ENCODE measurements at places on chromosomes 16 and 17.

DNA sequence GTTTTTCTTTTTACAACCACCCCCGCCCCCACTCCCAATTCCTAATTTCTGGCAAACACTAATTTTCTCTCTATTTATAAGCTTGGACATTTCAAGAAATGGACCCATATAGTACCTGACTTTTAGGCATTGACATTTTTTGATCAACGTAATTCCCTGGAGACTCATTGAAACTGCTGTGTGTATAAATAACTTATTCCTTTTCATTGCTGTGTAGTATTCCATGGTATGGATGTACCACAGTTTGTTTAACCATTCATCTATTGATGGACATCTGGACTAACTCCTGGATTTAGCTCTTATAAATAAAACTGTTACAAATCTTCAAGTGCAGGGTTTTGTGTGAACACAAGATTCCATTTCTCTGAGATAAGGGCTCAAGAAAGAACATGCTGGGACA lies 47.1 kb upstream of the RBFOX1 start:
- DNase-seq = no peak

DNA sequence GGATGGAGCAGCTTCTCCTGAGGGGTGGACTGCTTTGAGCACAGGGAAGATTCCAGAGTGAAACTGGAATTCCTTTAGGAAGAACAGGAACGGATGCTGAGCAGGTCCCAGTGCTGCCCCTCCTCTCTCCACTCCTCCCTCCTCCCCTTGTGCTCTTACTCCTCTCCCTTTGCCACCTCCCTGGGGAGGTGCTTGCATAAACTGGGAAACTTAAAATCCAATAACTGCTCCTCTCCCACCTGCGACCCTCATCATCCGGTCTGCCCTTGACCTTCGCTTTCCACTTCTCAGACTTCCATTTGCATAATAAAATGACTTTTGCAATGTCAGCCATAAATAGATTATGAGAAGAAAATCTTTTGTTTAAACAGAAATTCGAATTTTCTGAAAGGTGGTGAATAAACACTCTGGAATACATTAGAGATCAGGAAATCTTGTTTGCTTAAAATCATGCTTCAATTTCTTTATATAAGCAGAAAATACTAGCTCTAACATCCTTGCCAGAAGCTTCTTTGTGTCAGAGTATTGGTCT lies 23.7 kb downstream of the HSBP1 start:
- DNase-seq = no peak

- no peak for DNase-seq
These were observed 106.5 kb downstream of the ABCC6 start for GRCh38 chr16:16116841-16117240.

DNA sequence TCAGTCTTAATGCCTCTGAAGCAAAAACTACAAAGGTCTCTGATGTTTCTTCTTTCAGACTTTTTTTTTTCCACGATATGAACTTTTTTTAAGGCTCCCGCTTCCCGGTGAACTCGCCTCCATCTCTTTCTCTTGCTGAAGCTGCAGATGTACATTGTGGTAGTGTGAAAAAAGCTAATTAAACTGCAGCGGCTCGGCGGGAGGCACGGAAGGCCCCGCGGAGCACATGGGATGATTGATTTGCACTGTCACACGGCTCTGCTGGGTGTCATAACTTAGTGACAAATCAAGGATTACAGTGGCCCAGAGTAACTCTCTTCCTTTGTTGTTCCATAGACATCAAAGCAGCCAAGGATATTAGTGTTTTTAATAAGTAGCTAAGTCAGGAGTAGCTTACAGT lies 196.3 kb downstream of the AXIN2 start:
- DNase-seq = no peak

GRCh38 chr17:37488607-37489196 lies 989 bp upstream of the DUSP14 start:
- DNase-seq = peak; percentile 60

DNA sequence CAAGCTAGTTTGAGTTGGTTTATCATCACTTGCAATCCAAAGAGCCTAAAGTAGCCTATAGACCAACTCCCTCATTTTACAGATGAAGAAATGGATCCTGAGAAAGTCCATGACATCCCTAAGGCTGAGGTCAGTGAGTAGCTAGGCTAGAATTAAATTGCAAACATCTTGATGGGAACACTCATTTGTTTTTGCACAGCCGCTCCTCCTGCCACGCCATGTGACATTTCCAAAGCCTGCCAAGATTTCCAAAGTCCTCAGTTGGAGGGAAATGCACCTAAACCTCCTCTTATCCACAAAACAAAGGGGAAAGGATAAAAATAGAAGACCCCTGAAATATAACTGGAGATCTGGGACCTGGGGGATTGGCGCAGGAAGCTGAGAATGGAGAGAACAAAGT lies 15.0 kb downstream of the TMEM92 start:
- DNase-seq = no peak

DNA sequence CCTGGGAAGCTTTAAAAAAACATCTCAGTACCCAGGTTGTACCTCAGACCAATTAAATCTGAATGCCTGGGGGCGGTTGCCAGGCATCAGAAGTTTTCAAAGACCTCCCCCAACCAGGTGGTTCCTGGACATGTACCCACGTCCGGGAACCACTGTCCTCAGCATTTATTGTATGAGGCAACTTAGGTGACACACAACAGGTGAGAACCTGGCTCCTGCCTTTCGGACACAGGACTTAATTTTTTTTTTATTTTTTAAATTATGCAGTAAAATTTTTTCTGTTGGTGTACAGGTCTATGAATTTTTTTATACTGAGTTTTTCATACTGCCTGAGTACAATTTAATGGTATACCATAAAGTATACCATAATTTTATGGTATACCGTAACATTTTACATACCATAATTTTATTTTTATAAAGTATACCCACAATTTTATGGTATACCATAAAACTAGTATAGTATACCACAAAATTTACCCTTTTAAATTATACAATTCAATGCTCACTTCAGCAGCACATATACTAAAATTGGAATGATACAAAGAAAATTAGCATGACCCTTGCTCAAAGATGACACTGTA lies 38.7 kb upstream of the DHX8 start:
- DNase-seq = no peak

GRCh38 chr16:12148120-12148519 lies 171.6 kb downstream of the SNX29 start:
- DNase-seq = no peak

DNA sequence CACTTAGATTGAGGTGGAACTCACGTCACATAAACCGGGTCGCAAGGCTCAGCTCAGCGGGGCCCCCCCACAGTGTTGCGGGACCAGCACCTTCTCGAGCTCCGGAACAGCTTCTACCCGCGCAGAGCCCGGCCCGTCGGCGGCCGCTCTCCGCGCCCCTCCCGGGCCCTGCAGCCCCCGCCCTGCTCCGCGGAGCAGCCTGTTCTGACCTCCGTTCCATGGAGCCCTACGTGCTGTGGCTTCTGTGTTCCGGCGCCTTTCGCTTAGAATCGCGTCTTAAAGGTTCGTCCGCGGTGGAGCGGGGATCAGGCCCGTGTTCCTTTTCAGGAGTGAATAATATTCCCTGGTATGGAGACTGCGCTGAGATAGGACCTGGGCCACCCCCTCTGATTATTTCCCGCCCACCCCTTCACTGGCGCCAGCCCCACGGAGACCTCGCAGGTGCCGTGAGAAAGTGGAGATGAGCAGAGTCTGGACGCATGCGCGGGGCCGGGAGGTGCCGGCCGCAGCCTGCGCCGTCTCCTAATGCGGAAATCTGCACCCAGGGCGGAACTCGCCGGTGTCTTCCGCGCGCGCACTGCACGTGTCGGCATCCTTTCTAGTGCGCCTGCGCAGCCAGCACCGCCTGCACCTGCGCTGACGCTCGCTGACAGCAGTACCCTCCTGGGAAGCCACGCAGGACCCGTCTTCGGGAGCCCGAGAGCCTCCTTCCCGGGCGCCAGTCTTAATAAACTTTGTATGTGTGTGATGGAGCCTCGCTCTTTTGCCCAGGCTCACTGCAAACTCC lies 30.9 kb downstream of the ZNF778 start:
- DNase-seq = no peak

GRCh38 chr17:28509789-28510188 lies 3.6 kb downstream of the FOXN1 start:
- peak; percentile 27 for DNase-seq

DNA sequence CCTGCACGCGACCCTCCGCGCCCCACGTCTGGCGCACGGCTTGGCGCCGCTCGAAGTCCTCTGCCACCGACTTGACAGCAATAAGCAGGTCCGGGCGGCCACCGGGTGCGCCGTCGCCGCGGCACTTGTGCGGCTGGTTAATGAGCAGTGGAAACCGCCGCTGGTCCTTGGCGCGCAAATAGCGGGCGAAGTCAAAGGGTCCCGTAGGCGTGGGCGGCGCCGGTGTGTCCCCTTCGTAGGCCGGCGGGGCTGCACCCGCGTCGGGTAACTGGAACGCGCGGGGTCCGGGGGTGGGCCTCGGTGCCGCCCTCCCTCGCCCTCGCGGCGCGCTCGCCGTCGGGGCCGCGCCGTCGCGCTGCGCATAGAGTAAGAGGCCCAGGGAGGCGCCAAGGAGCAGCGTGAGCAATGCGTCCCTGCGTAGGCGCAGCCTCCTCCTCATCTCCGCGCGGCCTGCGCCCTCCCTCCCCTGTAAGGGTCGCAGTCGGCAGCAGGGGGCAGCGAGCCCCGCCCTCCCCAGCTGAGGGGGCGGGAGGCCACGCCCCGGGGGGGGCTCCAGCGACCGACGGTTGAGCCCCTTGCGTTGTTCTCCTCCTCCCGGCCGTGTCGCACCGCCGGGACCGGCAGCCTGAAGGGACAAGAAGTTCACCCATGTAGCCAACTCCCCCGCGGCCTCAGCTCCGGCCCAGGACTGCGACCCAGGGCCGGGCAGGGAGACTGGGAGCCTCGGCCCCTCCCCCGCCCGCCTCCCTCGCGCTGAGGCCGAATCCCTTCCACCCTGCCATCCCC lies 558 bp downstream of the B3GNT9 start:
- DNase-seq = peak; percentile 69

- no peak for DNase-seq
These were observed 62.4 kb downstream of the SOX9 start for GRCh38 chr17:72183194-72183685.

DNA sequence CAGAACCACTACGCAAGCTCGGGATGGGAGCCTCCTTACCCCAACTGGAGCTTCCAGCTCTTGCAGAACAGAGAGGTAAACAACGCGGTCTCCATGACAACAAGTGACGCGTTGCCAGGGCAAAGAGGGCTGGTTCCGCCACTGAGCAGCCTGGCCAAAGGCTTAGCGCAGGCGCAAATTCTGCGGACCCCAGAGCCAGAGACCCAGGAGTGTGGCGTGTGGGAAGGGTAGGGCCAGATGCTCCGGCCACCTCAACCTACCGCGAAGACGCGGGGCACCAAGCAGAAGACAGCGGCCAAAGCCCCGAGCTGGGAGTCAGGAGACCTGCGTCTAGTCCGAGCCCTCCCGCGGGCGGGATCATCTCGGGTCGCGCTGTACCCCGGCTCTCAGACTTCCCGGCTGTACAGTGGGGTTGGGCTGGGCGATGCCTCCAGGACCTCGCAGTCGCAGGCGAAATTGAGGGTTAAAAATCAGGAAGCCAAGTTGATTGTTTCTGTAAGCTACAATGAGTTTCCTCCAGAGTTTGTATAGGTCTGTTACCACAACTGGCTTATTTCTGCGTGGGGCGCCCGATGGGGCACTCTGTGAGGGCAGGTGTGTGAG lies at the start of gene TEKT1:
Gene TEKT1 (minus strand): TSS at position 69 of the 603 bp plus-strand sequence. CDS start 1,353 bp downstream, outside the sequence.
- peak; percentile 78 for DNase-seq

DNA sequence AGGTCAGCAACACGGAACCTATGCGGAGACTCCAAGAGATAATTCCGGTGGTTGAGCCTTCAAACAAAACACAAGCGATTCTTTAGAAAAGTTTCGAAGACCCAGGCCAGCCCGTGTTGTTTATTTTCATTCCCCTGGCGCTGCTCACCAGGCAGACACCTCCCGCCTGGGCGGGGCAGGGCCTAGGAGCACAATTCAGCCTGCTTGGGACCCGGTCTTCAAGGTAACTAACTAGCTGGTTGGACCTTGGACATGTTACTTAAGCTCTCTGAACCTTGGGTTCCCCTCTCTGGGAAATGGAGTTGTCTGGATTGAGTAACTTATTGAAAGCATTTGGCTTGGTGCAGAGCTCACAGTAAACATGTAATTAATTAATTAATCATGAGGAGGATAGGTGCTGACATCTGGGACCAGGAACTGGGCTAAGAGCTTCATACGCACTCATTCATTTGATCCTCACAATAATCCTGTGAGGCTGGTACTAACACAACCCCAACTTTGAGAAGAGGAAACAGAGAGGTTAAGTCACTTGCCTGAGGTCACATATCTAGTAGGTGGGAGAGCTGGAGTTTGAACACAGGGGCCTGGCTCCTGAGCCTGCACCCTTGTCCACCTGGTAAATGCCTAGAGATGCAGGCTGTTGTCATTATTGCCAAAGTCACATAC lies 125.3 kb upstream of the SMURF2 start:
- no peak for DNase-seq

DNA sequence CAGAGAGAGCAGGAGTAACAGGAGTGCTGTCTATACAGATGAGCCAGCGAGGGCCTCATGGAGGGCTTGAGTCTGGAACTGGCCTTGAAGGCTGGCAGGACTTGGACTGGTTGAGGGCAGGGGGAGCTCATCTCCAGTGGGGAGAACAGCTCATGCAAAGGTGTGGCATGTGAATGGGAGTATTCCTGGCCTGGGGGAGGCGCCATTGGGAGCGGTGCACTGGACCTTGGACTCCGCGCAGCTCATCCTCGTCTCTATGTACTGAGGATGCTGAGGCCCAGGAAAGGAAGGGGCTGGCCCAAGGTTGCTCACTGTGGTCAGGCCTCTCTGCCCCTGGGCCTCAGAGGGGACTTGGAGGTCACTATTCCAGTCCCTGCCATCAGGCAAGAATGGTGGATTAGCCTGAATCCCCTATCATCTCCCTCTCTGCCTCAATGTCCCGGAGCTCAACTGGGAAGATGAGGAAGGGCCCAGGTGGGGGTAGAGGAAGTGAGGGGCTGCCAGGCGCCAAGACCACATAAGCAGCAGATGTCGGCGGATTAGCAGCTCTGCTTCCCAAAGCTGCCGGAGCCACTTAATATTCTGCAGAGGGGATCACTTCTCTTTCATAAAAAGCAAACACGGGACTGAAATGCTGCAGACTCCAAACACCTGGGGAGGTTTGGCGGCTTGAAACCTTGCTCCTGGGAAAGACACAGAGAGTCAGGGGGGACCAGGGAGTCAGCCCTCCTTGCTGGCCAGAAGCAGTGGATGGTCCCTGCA lies 88.9 kb downstream of the SDK2 start:
- DNase-seq = no peak

DNA sequence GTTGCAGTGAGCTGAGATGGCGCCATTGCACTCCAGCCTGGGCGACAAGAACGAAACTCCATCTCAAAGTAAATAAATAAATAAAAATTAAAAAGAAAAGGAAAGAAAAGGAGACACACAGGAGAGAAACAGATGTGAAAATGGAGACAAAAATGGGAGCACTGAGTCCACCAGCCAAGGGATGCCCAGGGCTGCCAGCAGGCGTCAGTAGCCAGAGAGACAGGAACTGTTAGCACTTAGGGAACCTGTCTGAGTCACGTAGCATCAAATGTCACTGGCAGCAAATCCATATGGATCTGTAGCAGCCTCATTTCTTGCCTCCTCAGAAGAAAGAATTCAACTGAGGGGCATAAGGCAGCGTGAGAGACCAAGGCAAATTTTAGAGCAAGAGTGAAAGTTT lies 79.7 kb downstream of the CYLD start:
- no peak for DNase-seq
